ENCODE measurements at places on chromosomes 7 and 10.

- DNase-seq = no peak
Measured at GRCh38 chr7:100053215-100053614, 3.6 kb downstream of the ZSCAN21 start.

DNA sequence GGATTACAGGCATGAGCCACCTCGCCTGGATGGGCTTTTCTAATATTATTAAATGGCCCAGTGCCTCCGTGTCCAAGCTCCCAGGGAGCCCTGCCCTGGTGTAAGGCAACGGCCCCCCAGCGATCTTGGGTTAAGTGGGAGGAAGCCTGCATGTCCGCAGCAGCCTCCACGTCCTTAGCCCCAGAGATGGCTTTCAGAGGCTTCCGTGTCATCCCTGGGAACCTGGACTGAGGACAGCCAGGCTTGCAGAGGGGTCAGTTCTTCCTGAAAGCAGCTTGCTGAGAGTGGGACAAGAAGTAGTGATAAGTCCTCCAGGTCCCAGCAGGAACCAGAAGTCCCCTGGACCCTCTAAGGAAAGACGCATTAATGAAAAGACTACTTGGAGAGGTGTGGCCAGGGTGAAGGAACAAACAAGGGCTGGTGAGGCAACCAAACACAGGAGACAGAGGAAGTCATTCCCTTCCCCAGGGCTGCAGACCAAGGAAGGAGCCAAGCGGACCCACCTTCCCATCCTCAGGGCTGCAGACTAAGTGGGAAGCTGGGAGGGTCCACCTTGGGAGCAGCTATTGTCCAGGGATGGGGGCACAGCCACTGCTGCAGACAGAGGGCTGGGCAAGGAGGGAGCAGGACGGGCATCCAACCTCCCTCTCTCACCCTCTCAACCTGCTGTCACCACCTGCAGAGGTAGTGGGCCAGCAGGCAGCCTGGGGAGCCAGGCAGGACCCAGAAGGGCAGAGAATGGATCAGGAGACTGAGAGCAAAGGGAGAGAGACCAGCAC is 13.0 kb upstream of the INSIG1 start:
- no peak for DNase-seq

- no peak for DNase-seq
Measured at GRCh38 chr10:8017277-8017676, 37.2 kb upstream of the GATA3 start.

GRCh38 chr10:49187950-49188761 is at the start of gene TMEM273:
Gene TMEM273 (minus strand): TSS chr10:49188391. CDS start chr10:49188336, 55 bp downstream.
- DNase-seq = peak; percentile 22

- DNase-seq = no peak
Measured at GRCh38 chr10:1188558-1189135, 132.5 kb downstream of the WDR37 start.

- DNase-seq = no peak
Measured at GRCh38 chr10:52334595-52334994, 20.5 kb downstream of the DKK1 start.

DNA sequence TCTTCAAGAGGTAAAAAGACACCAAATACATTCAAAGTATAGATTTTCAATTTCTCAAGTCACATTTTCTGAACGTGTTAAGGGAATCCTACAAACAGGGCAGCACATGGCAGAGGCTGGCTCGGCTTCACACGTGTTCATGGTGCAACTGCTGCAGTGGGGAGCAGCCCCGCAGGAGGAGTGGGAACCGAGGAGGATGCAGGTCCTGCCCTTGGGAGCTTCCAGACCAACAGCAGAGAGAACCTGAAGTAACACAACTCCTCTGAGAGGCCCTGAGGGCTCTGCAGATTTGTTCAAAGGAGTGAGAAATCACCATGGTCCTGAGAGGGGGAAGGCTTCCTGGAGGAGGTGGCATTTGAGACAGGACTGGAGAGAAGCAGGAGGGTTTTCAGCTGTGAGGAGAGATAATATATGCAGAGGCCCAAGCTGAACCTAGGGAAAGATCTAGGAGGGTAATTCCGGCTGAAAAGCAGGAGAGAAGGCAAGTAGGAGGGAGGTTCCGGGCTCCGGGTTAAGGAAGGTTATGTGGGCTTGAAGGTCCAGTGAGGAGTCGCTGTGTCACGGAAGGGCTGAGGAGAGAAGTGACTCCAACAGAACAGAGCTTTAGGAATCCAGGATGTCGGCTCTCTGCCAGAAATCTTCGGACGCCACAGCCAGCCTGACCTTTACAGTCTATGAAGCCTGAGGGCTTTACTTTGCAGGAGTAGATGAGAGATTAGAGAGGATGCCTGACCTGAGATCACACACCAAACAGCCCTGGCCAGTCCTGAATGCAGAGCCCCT is 77.5 kb downstream of the GPR26 start:
- DNase-seq = no peak

DNA sequence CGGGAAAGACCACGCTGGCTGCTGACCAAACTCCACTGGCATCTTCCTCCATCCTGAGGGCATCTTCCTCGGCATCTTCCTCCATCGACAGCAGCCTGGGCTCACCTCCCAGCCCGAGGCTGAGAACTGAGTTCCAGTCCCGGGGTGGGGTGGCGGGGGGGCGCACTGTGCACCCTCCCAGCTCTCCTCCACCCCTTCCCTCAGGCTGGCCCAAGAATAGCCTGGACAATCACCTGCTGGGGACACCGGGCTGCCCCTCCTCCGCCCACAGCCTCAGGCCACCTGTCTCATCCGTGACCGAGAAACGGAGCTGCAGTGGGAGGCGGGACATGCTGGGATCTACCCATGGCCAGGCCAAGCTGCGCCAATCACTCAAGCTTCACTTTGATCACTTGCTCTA is 37.2 kb downstream of the DIP2C start:
- no peak for DNase-seq

GRCh38 chr10:101393378-101393777 is 39.4 kb downstream of the BTRC start:
- no peak for DNase-seq

DNA sequence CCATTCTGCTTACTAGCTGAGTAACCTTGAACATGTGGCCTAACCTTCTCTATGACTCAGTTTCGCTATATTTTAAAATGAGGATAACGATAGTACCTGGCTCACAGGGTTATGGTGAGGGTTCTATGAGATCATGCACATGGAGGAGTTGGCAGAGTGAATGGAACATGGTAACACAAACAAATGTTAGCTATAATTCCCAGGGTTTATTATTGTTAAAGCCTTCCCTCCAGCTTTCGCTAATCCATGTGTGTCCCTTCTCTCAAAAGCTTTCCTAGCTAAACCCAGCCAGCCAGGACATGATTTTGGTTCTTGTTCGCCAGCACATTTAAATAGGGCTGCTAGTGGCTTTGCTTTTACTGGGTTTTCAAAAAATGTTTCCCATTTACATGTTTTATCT is 361.0 kb upstream of the NFE2L3 start:
- no peak for DNase-seq
